ENCODE measurements at places on chromosomes 5 and 9.

- no peak for DNase-seq
Observed at GRCh38 chr5:173392172-173392571, 64.0 kb upstream of the STC2 start.

GRCh38 chr5:71832812-71833715 is 114.0 kb downstream of the CARTPT start:
- no peak for DNase-seq

DNA sequence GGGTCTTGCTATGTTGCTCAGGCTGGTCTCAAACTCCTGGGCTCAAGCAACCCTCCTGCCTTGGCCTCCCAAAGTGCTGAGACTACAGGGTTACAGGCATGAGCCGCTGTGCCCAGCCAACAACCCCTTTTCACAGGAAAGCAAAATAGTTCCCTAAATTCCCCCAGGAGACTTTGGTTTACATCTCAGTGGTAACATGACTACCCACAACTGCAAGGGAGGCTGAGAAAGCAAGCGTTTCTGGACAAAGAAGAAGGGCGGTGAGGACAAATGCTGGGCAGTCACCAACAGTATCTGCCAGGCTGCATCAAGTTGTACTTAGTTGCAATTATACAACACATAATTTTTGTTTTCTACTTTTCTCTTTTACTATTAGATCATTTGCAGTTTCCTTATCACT is 7.4 kb upstream of the ADGRD2 start:
- peak; percentile 36 for DNase-seq

- DNase-seq: no peak
Observed at GRCh38 chr5:133247151-133247709, 195.4 kb downstream of the HSPA4 start.

GRCh38 chr5:34538026-34538672 is 118.0 kb upstream of the RAI14 start:
- no peak for DNase-seq

- no peak for DNase-seq
Observed at GRCh38 chr5:31469886-31470285, 62.0 kb downstream of the DROSHA start.

DNA sequence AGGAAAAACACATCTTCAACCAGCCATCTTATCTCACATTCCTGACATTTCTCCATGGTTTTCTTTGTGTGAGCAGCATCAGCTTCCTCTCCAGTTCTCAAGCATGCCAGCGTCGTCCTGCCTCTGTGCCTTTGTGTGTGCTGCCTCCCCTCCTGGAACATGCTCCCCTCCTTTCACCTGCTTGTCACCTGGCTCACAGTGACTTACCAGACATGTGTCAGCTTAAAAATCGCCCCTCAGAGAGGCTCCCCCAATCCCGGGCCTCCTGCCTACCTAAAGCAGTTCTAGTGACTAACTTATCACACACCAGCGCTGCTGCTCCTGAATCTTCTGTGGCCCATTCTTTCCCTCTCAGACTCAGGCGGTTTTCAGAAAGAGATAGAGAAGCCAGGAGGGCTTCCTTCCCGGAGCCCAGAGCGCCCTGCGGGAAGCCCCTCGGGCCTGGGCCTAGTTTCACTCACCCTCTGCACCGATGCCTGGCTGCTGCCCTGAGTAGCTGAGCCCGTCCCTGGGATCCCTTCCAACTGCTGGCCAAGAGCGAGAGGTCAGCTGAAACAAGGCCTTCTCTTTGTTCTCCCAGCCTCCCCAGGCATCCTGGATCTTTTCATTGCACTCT is 51.1 kb upstream of the MVB12B start:
- DNase-seq: no peak

DNA sequence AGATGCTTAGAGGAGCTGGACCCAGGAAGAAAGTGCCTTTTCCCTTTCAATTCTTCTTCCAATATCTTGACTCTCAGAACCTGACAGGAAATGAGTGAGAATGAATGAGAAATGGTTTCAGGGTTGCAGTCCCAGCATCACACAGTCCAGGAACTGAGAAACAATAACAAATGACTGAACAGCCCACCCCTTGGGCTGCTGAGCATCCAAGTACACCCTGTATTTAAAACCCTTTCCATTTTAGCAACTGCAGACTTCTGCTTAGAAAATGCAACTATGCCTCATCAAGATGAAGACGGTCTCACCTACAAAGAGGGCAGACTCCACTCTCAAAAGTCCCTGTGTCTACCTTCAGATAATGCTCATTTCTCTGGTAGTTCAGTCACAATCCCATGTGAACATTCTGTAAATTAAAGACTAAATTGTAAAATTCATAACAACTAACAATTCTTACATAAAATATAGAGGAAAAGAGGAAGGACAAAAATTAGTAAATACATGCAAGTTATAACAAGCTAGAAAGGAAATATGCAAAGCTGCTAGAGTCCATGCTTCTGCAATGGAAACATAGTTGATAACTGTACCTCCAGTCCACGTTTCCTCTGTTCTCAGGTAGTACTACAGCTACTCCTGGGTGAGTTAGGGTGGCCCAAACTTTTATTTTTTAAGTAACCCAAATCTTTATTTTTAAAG is 316.5 kb downstream of the ICE1 start:
- no peak for DNase-seq

DNA sequence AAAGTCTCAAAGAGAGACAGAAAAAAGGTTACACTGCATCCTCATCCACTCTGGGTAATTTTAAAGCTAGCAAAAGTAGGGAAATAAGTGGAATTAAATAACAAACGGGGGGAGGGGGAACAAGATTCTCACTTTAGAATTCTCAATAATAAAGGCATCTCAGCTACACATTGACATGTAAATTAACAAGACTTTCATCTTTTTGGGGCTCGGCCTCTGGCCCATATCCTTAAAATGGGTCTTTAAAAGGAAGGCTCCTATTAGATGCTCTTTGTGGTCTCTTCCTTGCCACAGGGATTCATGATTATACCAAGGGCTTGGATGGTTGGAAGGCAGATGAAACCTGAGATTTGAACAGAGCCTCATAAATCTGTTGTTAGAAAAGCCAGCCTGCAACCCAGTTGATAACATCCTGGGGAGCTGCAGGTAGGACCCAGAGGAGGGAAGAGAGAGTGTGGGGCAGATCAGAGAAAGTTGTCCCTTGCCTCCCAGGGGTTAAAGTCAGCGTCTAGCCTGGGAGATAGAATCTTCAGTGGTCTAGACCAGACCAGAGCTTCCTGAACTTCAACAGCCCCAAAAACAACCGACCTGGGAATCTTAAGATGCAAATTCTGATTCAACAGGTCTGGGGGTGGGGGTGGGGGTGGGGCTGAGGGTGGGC is 135.9 kb downstream of the GCNT1 start:
- DNase-seq: no peak

DNA sequence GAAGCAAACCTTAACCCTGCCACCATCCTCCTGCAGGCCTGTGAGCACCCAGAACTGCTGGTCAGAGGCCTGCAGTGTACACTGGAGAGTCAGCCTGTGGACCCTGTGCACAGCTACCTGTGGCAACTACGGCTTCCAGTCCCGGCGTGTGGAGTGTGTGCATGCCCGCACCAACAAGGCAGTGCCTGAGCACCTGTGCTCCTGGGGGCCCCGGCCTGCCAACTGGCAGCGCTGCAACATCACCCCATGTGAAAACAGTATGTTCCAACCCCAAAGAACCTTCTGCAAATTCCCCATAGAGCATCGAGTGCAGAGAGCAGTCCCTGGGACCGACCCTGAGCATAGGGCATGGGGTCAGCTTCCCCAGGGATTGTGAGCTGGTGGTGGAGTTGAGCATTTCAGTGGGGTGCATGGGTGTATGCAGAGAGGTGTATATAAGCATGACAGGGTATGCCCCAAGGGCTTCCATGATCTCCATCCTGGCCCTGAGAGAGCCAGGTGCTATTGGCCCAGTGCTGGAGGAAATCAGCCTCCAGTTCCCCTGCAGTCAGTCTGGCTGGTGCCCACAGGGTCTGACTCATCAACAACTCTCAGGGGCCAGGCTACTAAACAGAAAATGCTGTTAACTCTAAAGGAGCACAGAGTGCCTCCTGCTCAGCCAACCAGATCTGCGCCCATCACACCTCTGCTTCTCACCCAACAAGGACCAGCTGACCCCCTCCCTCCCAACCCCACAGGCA is 126.2 kb downstream of the SAXO1 start:
- DNase-seq: no peak

Measured in spleen (tissue), 13 donors.